Right forelimb (tissue), 1 donor: ENCODE measurements at places on chromosomes 4 and X.

GRCh38 chr4:158775091-158775651 is 6.3 kb downstream of the FNIP2 start:
- DNase-seq = no peak

GRCh38 chrX:147522981-147523380 is 388.7 kb upstream of the FMR1 start:
- DNase-seq = no peak

GRCh38 chrX:49879656-49880277 is 483 bp downstream of the USP27X start:
- DNase-seq = no peak

GRCh38 chr4:8259743-8260430 is 9.7 kb upstream of the HTRA3 start:
- DNase-seq = no peak

GRCh38 chr4:32858971-32859370 is 2138.8 kb downstream of the PCDH7 start:
- no peak for DNase-seq

DNA sequence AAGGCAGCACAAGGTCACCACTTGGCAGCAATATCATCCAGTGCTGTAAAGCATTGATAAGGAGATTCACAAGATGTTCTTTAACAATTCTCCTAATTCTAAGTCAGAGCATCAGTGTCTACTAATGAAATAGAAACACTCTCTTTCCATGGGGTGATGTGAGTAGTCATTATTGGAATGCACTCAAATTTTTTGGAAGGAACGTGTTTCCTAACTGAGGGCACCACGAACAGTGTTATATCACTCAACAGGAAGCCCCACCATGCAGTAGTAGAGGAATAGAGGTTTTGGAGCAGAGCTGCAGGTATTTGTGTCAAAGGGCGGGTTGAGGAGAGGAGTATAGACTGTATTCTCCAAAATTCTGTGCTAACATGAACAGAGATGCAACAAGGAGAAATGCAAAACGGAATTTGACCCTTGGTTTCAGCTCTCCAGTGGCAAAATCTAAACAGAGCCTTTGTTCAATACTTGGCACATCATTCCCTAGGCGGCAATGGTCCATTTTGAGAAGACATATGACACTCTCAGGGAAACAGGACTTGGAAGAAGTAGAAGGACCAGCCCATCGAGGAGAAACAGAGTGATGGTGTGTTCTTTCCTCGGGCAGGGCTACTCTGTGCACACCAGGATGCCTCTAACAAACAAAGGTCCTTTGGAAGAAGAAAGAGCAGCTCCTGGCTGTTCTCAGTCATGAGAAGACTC is 98.9 kb downstream of the CPEB2 start:
- no peak for DNase-seq

GRCh38 chr4:161573836-161574235 is 590.0 kb downstream of the FSTL5 start:
- no peak for DNase-seq

DNA sequence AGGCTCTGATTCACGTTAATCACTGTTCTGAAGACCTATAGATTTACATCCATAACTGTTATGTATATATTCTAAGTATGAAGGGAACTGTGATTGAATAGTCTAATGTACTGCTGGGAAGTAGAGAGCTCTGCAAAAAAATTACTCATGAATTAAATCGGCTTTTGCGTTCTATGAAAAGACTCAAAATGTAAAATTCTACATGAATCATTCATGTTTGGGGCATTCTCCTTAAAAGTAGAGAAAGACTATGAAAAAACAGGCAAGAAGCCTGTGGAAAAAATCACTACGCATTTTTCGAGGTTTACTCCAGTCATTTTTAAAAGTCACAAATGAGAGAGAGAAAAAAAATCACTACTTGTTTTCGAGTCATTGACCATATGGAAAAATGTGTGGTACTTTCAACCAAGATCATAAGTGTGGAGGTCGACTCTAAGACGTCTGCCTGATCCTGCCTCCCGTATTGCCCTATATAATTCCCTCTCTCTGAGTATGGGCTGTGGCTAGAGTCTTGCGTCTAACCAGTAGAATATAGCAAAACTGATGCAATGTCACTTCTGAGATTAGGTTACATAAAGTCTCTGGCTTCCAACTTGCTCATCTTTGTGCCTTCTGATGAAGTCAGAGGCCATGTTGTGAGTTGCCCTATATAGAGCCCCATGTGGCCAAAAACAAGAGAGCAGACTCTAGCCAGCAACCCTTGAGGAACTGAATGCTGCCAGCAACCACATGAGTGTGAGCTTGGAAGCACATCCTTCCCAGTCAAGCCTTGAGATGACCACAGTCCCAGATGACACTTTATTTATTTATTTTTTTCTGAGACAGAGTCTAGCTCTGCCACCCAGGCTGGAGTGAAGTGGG is 32.1 kb upstream of the VEGFD start:
- DNase-seq = no peak

- no peak for DNase-seq
Measured at GRCh38 chr4:175385797-175386196, 426.3 kb downstream of the GPM6A start.

- no peak for DNase-seq
Measured at GRCh38 chr4:78292341-78292740, 235.2 kb downstream of the FRAS1 start.

GRCh38 chrX:132636080-132636479 is 147.2 kb upstream of the MBNL3 start:
- no peak for DNase-seq

- DNase-seq = no peak
Measured at GRCh38 chr4:87192145-87192919, 28.1 kb downstream of the KLHL8 start.

DNA sequence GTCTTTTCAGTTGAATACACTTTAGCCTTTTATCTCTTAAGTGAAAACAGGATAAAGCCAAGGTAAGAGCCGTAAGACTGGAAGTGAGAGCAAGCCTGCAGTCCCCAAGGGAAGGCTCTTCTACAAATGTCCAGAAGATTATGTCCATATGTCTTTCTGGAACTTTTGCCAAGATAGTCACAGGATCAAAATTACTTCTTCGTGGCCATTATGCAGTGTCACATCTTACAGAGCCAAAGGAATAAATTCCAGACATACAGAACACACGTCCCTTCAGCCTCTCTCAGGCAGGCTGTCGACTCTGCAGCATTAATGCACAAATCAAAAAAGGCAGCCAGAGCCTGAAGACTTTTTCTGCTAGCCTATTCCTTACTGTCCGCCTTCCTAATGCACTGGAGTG is 10.9 kb upstream of the GATB start:
- no peak for DNase-seq

GRCh38 chrX:31200430-31200829 is 128.6 kb upstream of the FTHL17 start:
- DNase-seq = no peak

- no peak for DNase-seq
Measured at GRCh38 chrX:97168646-97169045, 284.9 kb downstream of the RPA4 start.

DNA sequence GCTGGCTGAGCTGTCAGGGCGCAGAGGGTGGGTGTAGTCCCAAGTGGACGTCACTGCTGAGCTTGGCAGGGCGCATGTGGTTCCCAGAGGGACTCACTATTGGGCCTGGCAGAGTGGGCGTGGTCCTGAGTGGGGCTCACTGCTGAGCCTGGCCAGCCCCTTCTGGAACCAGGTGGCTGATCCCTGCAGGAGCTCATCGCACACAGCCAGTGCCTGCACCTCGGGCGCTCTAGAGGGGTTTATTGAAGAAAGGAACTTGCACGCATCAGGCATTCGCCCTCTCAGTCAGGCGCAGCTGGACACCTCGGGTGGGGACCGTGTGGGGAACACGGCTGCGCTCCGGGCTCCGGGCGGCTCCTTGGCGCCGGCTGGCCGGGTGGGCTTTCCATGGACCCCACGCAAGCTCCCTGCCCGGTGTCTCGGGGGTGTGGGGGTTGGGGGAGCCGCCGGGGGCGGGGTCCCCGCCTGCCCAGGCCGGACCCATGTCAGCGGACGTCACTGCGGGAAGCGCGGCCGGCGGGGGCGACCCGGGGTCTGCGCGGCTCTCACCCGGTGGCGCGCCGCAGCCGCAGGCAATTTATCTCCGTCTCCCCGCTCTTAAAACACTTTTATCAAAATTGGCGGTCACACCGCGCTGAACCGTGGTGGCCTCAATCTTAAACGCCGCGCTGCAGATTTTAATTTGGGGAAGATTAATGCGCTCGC is 65.4 kb upstream of the NKX1-1 start:
- DNase-seq = peak; percentile 31

DNA sequence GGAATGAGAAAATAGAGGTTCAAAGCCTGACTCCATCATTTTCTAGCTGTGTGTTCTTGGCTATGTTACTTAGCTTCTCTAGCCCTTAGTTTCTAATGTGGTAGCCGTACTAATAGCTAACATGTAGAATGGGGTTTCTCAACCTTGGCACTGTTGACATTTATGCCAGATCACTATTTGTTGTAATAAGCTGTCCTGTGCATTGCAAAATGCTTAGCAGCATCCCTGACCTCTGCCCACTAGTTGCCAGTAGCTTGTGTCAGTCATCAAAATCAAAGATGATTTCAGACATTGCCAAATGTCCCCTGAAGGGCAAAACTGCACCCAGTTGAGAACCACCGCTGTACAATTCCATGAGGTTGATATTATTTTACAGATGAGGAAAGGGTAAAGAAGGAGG is 18.3 kb upstream of the ADAMTS3 start:
- DNase-seq = no peak

DNA sequence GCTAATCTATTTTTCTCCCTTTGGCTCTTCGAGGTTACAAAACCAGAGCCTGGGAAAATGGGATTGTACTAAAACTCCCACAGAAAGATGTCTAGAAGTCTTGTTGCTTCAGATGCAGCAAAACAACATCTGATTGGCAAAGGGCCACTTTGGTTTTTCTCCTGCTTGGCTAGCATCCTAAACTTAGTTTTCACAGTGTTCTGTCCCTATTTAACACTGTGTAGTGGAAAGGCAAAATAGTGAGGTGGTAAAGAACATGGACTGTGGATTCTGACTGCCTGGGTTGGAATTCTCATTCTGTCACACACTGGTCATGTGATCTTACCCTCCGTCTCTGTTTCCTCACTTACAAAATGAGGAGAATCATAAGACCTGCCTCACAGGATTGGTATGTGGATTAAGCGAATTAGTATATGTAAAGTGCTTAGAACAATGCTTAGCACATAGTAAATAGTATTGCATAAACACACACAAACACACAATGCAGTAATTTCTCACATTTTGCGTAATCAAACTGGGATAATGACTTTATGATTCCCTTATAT is 23.5 kb downstream of the TIGD2 start:
- no peak for DNase-seq

DNA sequence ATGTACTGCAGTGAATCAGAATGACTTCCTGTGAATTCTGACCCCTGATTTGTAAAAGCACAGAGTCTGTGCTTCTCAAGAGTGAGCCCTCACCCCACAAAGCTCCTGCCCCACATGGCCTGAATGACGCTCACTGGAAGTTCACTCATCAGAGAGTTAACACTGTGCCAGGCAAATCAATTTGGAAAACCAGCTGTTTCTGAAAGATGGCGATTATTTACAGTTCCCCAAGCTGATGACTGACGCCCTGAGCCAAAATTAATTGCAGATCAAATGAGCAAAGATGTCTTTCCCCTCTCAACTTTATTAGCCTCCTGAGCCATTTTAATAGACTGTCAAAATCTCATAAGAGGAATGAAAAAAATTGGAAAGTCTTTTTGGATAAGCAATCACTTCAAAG is 118.0 kb downstream of the SLC2A9 start:
- no peak for DNase-seq

GRCh38 chrX:133335027-133335426 is 80.3 kb downstream of the GPC4 start:
- no peak for DNase-seq

GRCh38 chr4:183987987-183988392 is 82.9 kb downstream of the STOX2 start:
- peak; percentile 76 for DNase-seq

DNA sequence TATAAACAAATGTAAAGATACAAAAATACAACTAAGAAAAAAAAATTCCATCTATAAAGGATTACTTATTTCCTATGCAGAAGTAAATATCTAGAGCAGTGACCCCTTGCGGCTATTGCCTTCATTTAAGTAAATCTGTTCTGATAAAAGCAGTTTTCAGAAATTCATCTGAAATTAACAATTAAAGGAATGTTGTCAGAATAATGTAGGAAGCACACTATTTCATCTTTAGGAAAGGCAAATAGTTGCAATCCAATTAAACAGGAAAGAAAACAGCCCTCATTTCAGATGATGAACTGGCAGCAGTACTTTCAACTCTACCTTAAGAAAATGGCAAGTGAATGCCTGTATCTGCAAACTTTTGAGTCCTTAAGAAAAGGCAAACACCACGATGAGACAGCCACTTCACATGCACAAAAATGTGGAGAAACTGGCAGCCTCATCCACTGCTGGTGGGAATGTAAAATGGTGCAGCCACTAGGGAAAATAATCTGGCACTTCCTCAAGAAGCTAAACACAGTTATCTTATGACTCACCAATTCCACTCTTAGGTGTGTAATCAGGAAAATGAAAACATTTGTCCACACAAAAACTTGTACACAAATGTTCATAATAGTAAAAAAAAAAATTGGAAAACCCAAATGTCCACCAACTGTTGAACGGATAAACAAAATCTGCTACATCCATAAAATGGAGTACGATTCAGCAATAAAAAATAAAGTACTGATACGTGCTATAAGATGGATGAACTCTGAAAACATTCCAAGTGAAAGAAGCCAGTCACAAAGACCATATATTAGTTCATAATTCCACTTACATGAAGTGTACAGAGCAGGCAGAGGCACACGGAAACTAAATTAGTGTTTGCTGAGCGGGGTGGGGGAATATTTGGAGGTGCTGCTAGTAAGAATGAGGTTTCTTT is 2.0 kb upstream of the THAP9 start:
- DNase-seq = no peak

DNA sequence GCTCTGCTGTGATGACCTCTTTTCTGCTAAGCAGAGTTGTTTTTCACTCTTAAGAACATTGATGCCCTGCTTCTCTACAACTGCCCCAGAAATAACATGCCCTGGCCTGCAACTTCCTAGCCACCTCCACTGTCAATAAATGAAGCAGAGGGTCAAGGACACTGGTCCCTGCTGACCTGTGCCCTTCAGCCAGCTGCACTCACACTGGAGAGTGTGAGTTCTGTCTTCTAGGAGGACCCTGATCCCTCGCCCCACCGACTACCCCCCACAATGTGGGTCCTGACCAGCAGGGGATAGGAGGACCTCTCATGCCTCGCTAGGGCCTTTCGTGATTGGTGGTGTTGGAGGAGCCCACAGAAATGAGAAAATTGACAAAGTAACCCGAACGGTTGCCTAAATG is 408.1 kb upstream of the GALNT7 start:
- DNase-seq = no peak

GRCh38 chrX:10486373-10486772 is 134.0 kb downstream of the MID1 start:
- no peak for DNase-seq

- no peak for DNase-seq
Measured at GRCh38 chr4:86497131-86497530, 97.0 kb upstream of the PTPN13 start.

- DNase-seq = no peak
Measured at GRCh38 chrX:37599729-37600128, 28.3 kb downstream of the LANCL3 start.

- DNase-seq = no peak
Measured at GRCh38 chrX:130725519-130725918, 177.5 kb downstream of the ENOX2 start.
